ENCODE measurements at places on chromosomes 7 and 10.

DNA sequence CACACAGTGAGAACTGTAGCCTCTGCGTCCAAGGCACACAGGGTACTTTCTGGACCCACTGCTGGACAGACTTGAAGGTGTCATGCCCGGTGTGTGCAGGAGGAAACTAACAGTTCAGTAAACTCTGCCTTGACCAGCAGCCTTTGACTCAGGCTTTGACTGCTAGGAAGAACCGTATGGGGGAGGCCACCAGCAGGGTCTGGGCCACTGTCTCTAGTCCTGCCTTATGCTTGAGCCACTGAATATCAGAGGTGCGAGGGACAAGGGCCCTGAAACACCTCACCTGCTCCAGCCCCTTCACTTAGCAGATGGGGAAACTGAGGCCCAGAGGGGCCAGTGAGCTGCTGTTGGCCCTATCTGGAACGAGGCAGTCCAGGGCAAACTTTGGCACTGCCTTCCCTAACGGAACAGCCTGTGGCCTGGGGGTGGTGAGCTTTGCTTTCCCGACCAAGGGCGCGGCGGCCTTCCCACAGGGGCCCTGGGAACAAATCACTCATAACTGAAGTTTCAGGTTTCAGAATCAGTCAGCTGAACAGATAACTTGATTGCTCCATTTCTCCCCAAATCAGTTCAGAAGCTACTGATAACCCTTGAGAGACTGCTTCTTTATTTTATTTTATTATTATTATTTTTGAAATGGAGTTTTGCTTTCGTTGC, 130.0 kb downstream of the FAM53B start:
- peak; percentile 82 for DNase-seq

GRCh38 chr7:112882511-112882910, 92.3 kb upstream of the TMEM168 start:
- no peak for DNase-seq

DNA sequence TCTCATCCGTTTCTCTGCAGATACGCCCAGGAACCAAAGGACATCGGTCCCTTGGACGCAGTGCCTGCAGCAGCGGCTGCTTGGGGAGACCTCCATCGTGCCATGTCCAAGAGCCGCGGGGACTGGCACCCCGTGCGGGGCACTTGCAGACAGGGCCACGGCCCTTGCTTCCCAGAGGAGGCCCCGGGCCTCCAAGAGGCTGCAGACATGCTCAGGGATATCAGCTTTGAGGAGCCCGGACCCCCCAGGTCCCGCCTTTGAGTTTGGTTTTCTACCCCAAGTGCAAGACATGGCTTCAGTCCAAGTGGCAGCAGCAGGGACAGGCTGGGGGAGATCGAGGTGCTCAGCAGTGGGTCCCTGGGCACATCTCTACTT, 279.6 kb downstream of the ELFN1 start:
- DNase-seq = no peak

GRCh38 chr7:149248777-149249176, 9.3 kb downstream of the ZNF212 start:
- peak; percentile 24 for DNase-seq

- no peak for DNase-seq
These were observed 431.2 kb upstream of the C7orf33 start for GRCh38 chr7:148159331-148159730.

GRCh38 chr7:16698200-16698905, 52.4 kb downstream of the BZW2 start:
- DNase-seq = no peak

- no peak for DNase-seq
These were observed 152.2 kb downstream of the CRPPA start for GRCh38 chr7:16268821-16269768.

DNA sequence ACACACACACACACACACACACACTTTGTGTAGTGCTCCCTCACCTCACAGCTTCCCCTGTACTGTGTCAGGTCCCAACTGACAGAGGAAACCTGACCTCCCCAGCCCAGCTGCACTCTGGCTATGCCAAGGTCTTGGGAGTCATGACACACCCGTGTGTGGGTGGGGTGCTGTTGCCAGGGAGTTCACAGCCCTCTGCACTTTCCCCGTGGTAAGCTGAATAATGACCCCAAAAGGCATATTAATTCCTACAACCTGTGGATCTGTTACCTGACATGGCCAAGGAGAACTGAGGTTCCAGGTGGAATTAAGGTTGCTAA, 8.9 kb upstream of the NANOS1 start:
- DNase-seq = no peak

DNA sequence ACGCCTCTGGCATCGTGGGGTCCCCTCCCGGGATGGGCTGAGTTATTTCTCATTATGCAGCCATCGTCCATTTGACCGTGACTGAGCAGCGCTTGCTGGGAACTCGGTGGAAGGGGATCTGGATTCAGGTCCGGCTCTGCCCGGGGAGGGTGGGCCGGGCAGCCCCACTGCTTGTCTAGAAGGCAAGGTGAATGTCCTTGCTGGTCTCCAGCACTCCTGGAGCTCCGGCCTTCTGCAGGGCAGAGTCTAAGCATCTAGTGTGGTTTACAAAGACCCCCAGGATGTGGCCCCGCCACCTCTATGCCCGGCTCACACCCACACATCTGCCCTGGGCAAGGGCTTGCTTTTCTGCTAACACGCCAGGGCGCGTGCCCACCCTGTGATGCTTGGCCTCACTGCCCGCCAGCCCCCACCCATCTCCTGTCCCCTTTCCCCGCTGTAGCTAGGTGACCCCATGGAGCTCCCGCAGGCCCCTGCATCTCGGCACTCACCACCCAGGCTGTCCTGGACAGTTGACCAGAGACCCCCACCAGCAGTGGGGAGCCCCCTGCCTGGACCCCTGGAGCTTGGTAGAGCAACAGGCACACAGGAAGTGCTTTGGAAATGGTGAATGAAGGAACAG, 151.0 kb upstream of the CHST15 start:
- DNase-seq = no peak

DNA sequence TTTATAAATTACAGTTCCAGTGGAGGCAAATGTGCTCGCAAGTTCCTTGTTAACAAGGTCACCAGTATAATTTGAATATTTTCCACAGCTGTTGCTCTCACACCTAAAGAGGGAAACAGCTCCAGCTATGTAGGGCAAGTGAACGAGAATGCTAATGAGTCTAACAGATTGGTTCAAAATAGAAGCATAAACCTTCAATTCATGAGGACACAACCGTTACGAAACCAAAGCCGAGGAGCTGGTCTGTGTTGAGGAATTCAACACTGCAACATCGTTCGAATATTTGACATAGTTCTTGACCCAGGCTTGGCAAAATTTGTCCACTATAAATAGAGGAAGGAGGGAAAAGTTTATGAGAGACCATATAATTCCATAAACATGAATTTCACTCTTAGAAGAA, 161.3 kb downstream of the KLF6 start:
- DNase-seq = peak; percentile 57

DNA sequence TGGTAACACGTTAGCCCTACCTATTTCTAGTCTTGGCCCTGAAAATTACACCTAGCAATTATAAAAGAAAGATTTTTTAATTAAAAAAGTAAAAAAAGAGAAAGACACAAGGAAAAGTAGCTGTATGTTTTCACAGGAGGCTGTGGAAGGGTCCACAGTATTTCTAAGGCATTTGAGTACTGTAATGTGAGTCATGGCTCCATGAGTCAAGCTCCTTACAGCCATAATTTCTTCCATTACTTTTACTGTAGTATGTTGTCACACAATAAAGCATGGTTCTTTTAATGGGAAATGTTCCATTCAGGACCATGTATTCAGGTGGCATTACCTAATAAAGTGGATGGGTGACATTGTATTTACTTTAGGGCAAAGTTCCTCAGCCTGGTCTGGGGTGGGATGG, 113.4 kb downstream of the GPR37 start:
- no peak for DNase-seq

DNA sequence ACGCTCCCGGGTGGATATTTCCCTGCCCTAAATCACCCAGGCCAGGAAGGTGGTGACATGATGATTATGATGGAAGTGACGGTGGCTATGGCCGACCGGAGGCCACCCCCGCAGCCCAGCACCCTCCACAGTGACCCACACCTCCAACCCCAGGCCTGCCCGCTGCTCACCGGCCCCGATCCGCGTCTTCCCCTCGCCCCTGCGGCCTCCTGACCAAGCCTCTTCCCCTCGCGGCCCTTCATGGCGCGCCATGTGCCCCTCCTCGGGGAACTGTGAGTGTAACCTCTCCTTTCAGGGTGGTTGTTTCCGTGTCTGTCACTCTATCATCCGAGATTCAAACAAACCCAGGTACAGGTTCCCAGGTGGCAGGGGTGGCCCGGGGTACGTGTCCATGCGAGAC, 78.3 kb downstream of the UNCX start:
- no peak for DNase-seq

Data from GM12865 (cell line).